Sciatic nerve (tissue), 2 donors: ENCODE measurements at places on chromosomes 7 and 10.

DNA sequence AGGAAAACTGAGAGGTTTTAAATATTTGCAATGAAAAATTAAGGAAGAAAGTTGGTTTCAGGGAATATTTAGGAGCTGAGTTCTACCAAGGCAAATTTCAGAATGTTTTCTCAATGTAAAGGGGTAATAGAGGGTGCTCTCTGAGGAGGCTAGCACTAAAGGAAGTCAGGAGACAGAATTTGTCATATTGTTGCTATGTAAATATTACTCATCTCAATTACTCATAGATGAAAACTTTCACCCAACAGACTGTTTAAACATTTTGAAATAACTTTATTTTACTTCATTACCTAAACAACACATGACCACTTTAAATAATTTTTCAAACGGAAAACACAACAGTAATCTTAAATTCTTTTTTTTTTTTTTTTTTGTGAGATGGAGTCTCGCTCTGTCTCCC is 274.8 kb upstream of the NRG3 start:
- DNase-seq = no peak

DNA sequence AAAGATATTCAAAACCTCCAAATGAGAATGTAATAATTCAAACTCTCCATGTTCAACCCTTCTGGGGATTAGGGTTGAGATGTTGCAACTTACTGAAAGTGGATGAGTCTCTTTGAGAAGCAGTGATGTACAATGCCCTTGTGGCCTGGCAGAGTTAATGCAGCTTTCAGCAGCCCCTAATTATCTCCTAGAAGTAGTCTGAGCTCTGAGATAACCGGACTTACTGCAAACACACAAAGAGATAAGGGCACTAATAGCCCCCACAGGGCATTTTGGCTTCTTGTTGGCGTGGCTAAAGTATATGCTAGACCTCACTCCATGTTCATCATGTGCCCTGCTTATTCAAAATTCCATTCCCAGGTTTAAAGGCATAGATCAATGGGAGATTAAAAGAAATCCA is 404.7 kb downstream of the NEBL start:
- DNase-seq = no peak

DNA sequence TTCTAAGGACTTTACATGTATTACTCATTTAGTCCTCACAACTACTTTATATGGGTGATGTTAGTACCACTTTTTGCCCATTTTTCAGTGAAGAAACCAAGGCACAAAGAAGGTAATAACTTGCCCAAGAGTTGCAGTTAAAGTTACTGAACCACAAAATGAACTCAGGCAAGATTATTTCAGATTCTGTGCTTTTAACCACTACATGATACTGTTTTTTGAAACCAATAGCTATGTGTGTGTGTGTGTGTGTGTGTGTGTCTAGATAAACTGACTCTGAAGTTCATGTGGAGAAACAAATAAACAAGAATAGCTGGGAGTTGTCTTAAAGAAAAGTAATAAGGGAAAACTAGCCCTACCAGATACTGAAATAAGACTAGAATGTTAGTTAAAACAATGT is 60.8 kb upstream of the OIT3 start:
- no peak for DNase-seq

- peak; percentile 83 for DNase-seq
These were observed 74.1 kb downstream of the TACC2 start for GRCh38 chr10:122062831-122063674.

- no peak for DNase-seq
These were observed 11.0 kb upstream of the INSIG1 start for GRCh38 chr7:155286686-155287085.
